Chondrocyte (in vitro differentiated cells): ENCODE measurements at places on chromosomes 7 and 10.

GRCh38 chr7:24979470-24979862, 512 bp downstream of the OSBPL3 start:
- DNase-seq: no peak

GRCh38 chr10:3887885-3888476, 103.0 kb upstream of the KLF6 start:
- DNase-seq: no peak

- no peak for DNase-seq
Measured at GRCh38 chr7:157972914-157973313, 614.7 kb downstream of the PTPRN2 start.

- no peak for DNase-seq
Measured at GRCh38 chr7:137147338-137147720, 196.2 kb downstream of the PTN start.

GRCh38 chr7:1431634-1432380, 27.5 kb downstream of the MICALL2 start:
- no peak for DNase-seq

GRCh38 chr7:22723181-22723601, 3.8 kb upstream of the IL6 start:
- DNase-seq: no peak

DNA sequence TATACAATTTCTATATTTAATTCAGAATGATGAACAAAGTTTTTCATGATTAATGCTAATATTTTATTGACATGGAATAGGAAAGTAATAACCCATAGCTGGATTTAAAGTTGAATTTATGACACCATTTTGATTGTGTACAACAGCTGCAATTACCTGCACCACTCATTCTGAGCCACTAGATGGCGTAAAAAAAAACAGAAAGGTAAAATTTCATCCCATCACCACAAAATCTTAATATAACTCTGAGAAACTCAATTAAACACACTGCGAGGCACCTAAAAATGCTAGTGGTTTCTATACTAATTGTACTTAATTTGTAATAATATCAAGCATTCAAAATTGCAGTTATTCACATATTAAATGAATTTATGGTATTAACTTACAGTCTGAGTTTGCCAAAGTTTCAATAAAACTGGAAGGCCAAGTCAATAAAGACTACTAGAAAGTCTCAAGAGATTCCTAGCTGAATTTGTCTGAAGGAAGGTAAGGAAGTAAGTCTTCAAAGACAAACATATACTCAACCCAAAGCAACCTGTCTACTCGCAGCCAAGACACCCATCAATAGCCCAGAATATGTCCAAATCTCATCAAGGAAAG, 182.5 kb downstream of the SKAP2 start:
- DNase-seq: no peak

GRCh38 chr7:83876593-83876992, 227.7 kb upstream of the SEMA3E start:
- no peak for DNase-seq

DNA sequence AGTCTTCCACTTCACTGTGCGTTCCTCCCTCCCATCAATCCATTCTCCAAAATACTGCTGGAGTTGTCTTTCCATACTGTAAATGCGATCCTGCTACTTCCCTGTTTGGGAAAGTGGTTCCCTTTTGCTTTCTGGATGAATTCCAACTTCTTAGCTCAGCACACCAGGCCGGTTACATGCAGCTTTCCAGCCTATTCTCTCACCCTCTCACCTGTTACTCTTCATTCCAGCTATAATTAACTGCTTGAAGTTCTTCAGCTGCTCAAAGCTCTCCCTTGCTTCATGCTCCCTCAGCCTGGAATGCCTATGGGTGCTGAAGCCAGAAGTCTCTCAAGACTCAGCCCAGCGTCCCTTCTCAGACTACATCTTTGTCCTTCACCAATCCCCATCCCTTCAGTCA, 6.0 kb upstream of the ZNRF2 start:
- no peak for DNase-seq

DNA sequence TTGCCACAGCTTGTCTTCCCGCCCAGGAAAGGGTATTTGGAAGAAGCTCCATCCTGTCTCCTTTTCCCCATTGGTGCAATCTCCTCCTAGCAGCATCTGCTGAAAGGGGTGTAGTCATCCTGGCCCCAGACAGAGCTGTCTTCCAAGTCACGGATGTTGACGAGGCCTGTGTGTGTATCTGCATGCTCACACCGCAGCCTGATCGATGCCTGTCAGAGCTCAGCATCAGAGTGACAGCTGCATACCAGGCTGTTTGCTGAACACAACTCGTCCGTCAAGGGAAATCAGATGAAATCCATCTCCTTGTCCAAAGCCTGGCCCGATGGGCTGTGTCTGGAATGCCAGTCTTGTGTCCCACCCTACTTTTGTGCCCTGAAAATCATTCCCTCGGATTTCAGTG, 21.2 kb upstream of the LRRC4 start:
- no peak for DNase-seq

GRCh38 chr10:119416855-119417254, 125.7 kb downstream of the RGS10 start:
- no peak for DNase-seq

DNA sequence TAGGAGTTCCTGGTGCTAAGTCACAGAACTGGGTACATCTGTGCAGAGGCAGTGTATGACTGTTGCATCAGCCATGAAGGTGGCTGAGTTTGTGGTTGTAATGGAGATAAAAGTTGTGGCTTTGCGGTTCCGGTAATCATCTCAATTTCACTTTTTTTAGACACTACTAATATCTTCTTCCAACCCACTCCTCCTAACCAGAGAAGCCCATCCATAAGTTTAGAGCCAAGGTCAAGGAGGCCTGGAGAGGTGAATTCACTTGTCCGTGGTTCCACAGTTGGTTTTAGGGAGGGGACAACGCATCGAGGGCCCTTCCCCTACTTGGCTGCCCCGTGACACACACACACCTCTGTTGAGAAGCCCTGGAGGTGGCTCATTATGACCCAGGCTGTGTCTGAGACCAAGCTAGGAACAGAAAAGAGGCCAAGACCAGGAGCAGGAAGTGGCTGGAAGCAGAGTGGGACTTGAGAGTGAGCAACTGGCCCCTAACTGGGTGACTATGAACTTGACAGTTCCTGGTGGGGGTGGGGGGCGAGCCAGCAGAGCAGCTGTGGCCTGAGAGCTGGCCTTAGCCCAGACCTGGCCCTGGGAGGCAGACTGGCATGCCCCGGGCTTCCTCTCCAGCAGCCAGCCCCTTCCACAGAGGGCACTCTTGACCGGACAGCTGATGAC, 66.8 kb upstream of the COL13A1 start:
- no peak for DNase-seq

- DNase-seq: no peak
Measured at GRCh38 chr10:9294865-9295264, 1240.4 kb downstream of the GATA3 start.

GRCh38 chr10:92080244-92080643, 156.7 kb downstream of the BTAF1 start:
- DNase-seq: no peak

- no peak for DNase-seq
Measured at GRCh38 chr7:99379043-99379577, 4.6 kb downstream of the ARPC1B start.

GRCh38 chr10:24571870-24572450, 151.7 kb downstream of the ARHGAP21 start:
- DNase-seq: no peak

DNA sequence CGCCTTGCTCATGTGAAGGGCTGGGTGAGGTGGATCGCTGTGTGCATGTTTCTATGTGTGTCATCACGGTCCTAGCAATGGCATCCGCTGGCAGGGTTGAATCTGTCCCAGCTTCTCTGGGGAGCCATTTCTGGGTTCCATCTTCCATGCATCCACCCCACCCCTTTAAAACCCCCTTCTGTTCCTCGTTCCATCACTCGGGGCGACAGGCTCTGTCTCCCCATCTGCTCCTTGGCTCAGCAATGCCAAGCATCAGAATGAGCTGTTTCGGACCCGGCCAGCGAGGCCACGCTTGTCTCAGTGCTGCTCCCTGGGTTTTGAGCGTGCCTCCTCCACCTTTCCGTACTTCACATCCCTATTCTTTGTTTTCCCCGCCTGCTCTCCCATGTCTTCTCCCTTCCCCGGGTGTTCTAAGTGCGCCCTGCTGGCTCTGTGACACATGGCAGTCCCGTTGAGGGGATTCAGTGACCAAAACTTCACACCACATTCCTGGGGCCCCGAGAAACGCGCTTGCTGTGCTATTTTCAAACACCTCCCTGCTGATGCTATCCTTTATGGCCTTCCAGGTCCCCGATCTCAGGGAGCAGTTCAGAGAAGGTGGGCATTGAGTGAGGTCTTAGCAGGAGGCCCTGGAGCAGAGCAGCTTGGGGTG, 554.1 kb upstream of the FOXK1 start:
- DNase-seq: no peak

DNA sequence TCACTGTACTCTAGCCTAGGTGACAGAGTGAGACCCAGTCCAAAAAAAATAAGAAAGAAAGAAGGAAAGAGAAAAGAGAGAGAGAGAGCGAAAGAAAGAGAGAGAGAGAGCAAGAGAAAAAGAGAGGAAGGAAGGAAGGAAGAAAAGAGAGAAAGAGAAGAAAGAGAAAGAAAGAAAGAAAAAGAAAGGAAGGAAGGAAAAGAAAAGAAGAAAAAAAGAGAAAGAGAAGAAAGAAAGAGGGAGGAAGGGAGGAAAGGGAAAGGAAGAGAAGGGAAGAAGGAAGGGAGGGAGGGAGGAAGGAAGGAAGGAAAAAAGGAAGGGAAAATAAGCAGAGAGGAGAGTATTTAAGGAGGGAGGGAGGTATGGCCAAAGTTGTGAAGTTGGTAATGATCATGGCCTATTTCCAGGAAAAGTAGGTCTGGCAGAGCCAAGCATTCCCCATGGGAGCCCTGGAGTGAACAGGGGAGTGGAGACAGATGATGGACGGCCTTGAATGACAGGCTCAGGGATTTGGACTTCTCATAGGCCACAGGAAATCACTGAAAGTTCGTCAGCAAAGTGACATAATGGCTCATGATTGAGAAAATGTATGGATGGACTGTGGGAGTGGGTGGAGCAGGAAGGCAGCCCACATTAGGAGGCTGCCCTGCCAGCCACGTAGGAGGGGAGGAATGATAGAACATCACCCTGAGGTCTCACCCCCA, 44.8 kb upstream of the CUX1 start:
- DNase-seq: no peak

- no peak for DNase-seq
Measured at GRCh38 chr7:80087051-80087770, 47.4 kb upstream of the GNAI1 start.

DNA sequence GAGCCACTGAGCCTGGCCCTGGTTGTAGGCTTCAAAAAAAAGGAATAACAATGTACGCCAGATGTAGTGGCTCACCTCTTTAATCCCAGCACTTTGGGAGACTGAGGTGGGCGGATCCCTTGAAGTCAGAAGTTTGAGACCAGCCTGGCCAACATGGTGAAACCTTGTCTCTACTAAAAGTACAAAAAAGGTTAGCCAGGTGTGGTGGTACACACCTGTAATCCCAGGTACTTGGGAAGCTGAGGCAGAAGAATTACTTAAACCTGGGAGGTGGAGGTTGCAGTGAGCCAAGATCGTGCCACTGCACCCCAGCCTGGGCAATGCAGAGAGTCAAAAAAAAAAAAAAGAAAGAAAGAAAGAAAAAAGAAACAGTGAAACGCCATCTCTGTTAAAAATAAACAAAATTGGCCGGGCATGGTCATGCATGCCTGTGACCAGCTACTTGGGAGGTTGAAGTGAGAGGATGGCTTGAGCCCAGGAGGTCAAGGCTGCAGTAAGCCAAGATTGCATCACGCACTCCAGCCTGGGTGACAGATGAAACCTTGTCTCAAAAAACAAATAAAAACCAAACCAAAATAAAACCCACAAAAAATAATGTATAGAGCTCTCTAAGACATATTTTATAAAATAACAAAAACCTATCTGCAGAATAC, 4.7 kb upstream of the KLHDC10 start:
- no peak for DNase-seq

DNA sequence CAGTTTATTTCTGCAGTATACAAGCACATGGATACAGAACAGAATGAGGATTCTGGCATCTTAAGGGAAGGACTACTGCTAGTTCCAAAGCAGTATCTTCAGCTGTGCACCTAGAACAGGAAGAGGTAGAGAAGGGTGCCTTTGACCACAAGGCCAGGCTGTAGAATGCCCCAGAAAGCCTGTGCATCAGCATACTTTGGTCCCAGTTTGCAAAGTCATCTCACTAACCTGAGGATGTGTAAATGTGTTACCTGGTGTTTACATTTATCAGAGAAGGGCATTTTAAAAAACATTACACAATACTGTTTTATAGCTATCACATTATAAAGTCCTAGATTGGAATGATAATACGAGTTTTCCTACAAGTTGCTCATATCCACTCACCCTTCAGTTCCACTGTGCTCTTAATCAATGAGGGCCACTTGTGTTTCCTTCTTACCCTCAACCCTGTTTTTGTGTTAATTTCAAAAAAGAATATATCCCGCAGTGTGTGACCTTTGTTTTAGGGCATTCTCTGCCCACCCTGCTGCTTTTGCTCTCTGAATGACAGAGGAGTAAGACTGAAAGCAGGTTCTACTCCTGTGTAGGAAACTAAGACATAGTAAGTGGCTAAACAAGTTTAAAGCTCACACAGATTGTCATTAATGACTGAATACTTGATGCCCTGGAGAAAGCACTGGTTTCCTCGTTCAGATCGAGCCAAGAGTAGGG, 3.4 kb downstream of the SLC35G1 start:
- DNase-seq: no peak

GRCh38 chr7:117012696-117013095, 59.4 kb downstream of the ST7 start:
- no peak for DNase-seq

GRCh38 chr10:46233181-46233580, 53.6 kb upstream of the ANTXRL start:
- DNase-seq: no peak

GRCh38 chr10:128898133-128898915, 568.7 kb upstream of the MGMT start:
- no peak for DNase-seq

- no peak for DNase-seq
Measured at GRCh38 chr7:41037691-41038090, 665.2 kb downstream of the INHBA start.

GRCh38 chr10:106795619-106796018, 368.9 kb downstream of the SORCS1 start:
- DNase-seq: no peak
